ENCODE measurements at places on chromosomes 6 and 20.

GRCh38 chr6:7691675-7692452, 34.0 kb upstream of the BMP6 start:
- no peak for DNase-seq

DNA sequence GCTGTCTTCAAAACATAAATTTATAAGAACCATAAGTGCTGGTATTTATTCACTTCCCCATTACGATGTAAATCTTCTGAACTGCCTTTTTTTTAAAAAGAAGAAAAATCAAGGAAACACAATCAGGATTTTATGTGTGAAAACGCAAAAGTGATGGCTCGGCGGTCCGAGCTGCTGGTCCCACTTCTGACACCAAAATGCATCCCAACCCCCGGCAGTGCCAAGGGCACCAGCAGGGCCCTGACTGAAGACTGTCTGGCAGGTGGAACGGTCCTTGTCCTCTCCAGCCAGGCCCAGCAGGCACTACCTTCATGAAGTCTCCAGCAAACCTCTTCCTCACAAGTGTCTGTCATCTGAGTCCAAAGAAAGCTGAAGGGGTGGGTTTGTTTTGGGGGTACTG, 41.2 kb downstream of the TBC1D7 start:
- DNase-seq, result no peak

- no peak for DNase-seq
These were observed 21.2 kb downstream of the TGM2 start for GRCh38 chr20:38143646-38144554.

- no peak for DNase-seq
These were observed 93.2 kb downstream of the DLGAP4 start for GRCh38 chr20:36399147-36399968.

DNA sequence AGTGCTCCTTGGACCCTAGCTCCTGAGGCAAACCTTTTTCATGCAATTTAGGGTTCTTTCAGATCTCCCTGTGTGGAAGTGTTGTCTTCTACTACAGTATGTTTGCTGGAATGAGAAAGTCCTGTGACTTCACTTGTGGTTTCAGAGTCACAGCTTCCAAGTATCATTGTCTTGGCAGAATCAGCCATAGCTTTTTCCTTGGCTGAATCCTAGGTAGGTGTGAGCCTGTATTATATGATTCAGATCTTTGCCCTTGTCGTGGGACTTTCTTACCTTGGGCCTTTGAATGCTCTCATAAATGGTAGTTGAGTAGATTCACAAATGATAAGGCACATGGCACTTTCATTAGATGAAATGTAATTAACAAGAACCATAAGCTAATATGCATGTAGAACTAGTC, 16.5 kb downstream of the CARMIL1 start:
- no peak for DNase-seq

DNA sequence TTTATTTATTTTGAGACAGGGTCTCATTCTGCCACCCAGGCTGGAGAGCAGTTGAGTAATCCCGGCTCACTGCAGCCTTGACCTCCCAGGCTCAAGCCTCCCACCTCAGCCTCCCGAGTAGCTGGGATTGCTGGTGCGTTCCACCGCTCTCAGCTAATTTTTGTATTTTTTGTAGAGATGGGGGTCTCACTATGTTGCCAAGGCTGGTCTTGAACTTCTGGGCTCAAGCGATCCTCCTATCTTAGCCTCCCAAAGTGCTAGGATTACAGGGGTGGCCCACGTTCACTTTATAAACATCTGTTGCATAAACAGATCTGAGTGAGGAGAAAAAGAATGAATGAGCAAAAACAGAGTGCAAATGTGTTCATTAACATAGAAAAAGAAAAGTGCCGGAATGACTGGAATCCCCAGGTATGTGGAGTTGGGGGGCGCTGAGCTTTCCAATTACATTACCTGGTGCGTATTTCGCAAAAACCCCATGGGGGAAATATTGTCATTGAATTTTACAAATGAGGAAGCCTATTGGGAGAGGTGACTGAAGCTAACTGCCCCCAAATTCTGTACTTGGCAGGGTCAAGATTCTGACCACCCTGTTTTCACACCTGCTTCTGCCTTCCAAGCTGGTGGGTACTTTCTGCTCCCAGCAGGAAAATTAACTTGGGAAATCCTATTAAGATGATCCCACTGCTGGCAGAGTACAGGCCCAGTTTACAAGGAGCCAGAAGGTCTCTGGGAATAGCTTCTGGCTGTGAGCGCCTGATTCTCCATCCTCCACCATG, 207.7 kb upstream of the JARID2 start:
- DNase-seq, result no peak

DNA sequence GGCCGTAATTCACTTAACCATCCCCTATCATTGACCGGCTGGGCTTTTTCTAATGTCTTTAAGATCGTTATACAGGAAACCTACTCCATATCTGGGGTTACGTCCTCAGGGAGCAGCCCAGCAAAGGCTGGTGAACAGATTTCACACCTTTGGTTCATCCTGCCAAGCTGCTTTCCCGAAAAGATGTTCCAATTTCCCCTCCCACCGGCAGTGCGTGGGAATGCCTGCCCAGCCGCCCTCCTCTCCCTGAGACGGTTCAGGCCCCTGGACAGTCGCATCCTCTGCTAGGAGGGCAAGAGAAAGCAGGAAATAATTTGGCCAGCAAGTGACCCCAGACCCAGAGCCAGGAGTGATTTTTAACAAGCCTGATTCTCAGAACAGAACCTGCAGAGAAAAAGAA, 16.3 kb downstream of the SIRPA start:
- no peak for DNase-seq

DNA sequence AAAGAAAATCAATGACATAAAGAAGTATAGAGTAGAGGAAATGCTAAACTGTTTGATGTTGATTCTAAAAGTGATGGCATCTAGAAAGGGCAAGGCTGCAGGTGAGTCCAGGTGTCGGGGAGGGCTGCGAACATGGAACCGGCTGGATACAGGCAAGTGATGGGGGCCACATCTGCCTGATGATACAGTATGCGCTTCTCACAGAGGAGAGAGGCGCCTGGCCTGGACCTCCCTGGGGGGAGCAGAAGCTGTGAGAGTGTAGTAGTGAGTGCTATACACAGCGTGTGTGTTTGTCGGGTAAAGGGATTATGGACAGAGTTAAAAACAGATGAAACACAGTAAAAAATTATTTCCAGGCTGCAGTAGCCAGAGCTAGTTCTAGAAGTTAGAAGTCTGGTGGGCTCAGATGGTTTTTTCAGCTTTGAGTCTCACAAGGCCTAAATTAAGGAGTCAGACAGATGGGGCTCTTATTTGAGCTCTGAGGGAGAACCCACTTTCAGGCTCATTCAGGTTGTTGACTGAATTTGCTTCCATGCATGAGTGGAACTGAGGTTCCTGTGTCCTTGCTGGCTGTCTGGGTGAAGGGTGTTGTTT, 195.8 kb upstream of the ARG1 start:
- no peak for DNase-seq

DNA sequence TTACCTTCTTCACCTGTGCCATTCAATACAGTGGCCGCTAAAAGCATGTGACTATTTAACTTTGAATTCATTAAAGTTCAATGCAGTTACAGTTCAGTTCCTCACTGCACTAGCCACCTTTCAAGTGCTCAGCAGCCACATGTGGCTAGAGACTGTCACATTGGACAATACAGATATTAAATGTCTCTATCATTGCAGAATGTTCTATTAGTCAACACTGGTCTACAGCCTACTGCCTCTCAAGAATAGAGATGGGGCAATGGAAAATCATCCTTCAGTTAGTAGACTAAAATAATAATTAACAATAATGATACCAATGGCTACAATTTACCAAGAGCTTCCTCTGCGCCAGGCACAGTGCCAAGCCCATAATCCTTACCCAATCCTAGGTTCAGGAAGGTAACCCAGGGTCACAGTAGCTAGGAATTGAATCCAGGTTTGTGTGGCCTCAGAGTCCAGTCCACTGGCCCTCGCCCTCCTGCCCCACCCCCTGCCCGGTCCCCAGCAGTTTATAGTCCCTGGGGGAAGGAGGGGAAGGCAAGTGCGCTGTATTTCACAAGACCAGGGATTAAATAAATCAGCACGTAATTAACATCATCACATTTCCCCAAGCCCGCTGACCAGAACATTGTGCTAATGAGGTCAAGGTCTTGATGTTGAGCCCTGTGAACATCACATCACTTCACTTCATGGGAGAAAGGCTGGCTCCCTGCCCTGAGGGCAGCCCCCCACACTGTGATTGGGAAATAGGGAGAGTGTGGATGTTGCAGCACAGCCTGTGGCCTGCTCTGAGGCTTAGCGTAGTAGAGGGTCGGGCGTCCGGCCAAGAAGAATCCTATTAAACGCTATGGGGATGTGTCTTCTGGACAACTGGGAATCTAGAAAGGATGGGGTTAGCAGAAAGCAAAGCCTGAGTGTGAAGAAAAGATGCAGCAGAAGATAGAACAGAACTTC, 147.2 kb downstream of the VEGFA start:
- no peak for DNase-seq

GRCh38 chr6:79802657-79803300, 144.6 kb downstream of the ELOVL4 start:
- DNase-seq, result no peak

- no peak for DNase-seq
These were observed 392.0 kb upstream of the SASH1 start for GRCh38 chr6:147950623-147950987.

DNA sequence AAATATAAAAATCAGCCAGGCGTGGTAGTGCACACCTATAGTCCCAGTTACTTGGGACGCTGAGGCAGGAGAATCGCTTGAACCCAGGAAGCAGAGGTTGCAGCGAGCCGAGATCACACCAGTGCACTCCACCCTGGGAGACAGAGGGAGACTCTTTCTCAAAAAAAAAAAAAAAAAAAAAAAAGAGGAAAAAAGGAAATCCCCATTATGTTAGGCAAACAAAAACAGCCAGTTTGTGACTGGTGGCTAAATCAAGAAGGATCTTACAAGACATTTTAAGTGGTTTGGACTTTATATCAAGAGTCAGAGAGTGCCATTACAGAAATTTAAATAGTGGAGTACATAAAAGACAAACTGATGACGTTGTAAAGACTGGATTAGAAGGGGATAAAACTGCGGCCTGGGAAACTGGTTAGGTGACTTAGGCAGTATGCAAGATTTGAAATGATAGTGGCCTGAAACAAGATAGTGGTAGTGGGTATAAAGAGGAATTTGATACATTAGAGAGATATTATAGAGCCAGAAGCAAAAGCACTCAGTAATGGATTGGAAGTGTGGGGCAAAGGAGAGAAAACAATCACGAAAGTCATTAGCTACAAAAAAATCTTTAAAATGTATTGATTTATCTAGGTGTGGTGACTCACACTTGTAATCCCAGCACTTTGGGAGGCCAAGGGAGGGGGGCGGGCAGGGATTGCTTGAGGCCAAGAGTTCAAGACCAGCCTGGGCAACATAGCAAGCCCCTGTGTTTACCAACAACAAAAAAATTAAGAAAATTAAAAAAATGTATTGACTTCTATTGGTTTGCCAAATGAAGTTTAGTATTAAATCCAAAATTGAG, 1.7 kb upstream of the MYO6 start:
- no peak for DNase-seq

DNA sequence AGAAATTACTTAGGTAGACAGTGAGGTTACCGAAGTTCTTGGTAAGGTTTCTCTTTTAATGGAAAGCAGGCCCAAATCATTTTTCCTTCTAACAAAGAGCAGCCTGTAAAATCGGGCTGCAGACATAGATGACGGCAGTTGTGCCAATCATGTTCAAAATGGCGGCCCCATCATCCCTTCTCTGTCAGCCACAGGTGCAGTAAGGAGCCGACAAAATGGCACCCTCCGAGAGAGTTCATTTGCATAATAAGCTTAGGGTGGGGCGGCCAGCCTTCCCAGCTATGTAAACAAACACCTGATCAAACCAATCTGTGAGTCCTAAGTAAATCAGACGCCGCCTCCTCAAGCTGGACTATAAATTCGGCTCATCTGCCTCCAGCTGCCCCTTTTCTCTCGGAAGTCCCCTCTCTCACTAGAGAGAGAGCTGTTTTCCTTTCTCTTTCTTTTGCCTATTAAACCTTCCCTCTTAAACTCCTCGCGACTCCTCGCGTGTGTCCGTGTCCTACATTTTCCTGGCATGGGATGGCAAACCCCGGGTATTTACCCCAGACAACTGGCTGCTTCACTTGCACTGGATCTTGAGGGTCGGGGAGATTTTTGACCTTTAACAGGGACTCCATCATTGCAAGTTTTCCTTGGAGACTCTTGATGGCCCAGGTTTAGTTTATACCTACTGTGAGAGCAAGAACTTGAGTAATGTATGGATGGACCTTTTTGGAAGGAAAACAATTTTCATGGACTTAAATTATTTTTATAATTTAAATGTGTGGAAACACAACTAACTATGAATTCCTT, 8.9 kb upstream of the DDR1 start:
- no peak for DNase-seq

GRCh38 chr6:159023893-159024292, 20.9 kb downstream of the TAGAP start:
- DNase-seq, result no peak

- no peak for DNase-seq
These were observed 108.5 kb downstream of the UNC5CL start for GRCh38 chr6:40930555-40930954.

GRCh38 chr6:29792123-29793035, 35.2 kb upstream of the HLA-G start:
- no peak for DNase-seq

- DNase-seq, result no peak
These were observed 988 bp downstream of the TXNDC5 start for GRCh38 chr6:7909323-7910276.

GRCh38 chr6:107801173-107801886, 22.8 kb downstream of the SCML4 start:
- DNase-seq, result no peak

- DNase-seq, result no peak
These were observed 127.8 kb downstream of the CD109 start for GRCh38 chr6:73823832-73824231.

- no peak for DNase-seq
These were observed 74.8 kb upstream of the AGPAT4 start for GRCh38 chr6:161348628-161348994.

DNA sequence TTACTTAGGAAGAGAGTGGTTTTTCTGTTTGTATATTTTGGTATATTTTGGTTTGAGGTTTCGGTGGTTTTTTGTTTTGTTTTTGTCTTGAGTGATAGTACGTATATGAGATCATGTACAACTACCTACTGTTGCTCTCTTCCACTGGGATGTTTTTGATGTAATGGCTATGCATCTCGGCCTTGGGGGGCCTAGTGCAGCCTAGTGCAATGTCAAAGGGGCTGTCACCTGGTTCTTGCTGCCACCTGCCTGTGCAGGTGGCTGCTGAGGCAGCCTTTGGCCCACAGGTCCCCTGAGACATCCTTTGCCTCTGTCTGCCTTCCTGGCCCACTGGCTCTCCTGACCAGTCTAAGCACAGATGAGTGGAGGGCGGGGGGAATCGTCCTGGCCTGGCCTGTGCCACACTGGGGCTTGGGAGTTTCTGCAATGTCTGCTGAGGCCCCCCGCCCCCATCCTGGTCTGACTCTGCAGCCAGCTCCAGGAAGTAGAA, 546.6 kb downstream of the CD83 start:
- no peak for DNase-seq

GRCh38 chr6:11120271-11121005, 8.9 kb upstream of the ERVFRD-1 start:
- DNase-seq, result no peak
